ENCODE measurements at places on chromosomes 1 and 21. TPM values are rescaled to one million over a fixed set of nuclear protein-coding genes. Genes with fewer than 3 reads are reported as not detected.

GRCh38 chr1:51842261-51842660, 36.3 kb downstream of the NRDC start:
- H3K27ac ChIP-seq: peak overlapping the region; percentile 99
- H3K4me3 ChIP-seq: peak overlapping the region; percentile 9
- peak; percentile 70 for DNase-seq
- H3K4me1 ChIP-seq: peaks cover 63% of the 10 kb centered on the region
- H3K36me3 ChIP-seq: peaks cover 44% of the 10 kb centered on the region

GRCh38 chr21:18350216-18350615, 53.4 kb downstream of the TMPRSS15 start:
- no peaks in the 10 kb centered on the region for H3K27me3 ChIP-seq
- no peaks in the 10 kb centered on the region for H3K4me1 ChIP-seq
- H3K36me3 ChIP-seq: no peaks in the 10 kb centered on the region
- no peak for DNase-seq

GRCh38 chr21:36864974-36865373, 101.5 kb downstream of the HLCS start:
- no peak for DNase-seq
- H3K27me3 ChIP-seq: no peaks in the 10 kb centered on the region
- H3K4me1 ChIP-seq: peaks cover 30% of the 10 kb centered on the region
- H3K27ac ChIP-seq: no peak overlapping the region
- no peak overlapping the region for H3K4me3 ChIP-seq

Gene VASH2
- total RNA-seq: 4.3 TPM

All from A673 (cell line).